NCI-H510A (cell line): ENCODE measurements at places on chromosomes 11 and 22.

DNA sequence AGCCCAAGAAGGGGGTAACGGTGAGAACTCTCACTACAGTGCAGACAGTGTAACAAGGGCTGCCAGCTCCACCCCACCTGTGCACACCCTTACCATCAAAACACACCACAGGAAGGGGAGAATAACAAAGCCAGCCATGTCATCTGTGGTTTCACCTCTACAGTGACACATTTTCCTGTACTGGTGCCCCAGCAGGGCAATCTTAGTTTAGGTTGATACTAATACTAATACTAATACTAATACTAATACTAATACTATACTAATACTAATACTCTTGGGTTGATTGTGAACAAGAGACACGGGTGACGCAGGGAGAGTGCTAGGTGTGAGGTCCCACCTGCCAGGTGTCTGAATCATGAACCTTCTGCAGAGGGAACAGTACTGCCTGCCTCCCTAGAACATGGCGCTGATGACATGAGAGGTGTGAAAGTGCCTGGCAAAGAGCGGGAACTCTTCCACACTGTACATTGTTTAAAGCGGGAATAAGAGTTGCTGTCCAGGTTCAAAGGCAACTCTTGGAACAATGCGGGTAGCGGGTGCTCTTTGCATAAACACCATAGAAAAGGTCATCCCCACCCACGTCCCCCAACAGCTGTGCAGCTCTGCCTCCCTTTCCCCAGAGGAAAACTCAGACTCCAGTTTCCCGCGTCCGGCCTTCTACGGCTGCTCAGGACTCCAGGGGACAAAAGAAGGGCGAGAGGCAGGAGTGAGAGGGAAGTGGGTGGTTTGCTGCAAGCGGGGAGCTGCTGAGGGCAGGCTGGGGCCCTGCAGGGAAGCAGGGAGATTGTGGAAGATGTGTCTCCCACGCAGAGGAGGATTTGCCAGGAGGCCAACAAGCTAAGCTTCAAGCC is 25.0 kb upstream of the TMPRSS4 start:
- no peak for DNase-seq

- no peak for DNase-seq
These were observed 38.3 kb downstream of the RAB30 start for GRCh38 chr11:83033371-83033770.

DNA sequence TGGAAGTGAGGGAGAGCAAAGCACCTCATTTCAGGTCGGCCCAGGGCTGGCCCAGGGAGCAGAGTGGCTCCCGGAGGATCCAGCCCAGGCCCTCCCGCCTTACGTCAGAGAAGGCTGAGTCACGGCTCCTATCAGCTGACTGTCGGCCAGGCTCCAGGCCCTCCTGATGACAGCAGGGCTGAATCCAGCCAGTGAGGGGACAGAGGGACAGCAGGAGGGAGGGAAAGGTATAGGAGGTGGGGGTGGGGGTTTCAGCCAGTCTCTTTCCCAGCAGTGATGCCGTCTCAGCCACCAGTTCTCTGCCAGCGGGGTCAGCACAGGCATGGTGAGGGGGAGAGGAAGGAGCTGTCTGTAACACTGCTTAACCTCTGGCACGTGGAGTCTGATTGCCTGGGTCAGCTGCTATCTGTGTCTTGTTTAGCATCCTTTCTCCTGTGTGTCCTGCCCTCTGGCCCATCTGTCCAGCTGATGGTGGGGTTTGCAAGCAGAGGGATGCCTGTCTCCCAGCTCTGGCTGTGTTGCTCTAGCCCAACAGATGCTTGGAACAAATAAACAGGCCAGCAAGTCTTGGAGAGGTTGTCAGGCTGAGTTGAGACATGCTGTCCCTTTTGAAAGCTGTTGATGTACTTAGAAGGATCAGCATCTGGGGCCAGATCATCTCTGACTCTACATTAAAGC is 74.0 kb downstream of the ADAMTS15 start:
- DNase-seq = no peak

DNA sequence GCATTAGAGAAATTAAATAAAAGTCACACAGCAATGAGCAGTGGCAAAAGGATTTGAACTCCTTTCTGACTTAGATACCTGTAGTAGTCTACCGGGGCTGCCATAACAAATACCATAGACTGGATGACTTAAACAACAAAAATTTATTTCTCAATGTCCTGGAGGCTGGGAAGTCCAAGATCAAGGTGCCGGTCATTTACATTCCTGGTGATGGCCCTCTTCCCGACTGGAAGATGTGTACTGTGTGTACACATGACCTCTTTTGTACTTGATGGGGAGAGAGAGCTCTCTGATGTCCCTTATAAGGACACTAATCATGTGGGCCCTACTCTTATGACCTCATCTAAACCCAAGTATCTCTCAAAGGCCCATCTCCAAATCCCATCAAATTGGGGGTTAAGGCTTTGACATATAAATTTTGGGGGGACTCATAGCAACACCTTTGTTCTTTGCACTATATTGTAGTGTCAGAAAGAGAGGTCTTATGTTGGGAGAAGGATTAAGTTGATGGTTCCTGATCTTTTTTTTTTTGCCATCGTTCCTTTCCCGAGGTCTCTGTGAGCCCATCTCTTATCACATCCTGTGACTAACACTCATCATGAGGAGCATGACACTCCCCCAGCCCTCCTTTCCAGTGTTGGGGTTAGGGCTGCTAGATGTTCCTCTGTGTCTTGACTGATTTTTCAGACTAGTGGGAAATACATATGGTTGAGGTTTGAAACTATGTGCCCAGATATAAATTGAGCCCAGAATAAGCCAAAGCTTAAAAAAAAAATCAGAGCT is 104.3 kb downstream of the TRAF6 start:
- DNase-seq = no peak

GRCh38 chr11:2681408-2682145 is 18.2 kb downstream of the KCNQ1OT1 start:
- no peak for DNase-seq

- no peak for DNase-seq
These were observed 20.0 kb downstream of the CYP2R1 start for GRCh38 chr11:14872032-14872431.

- no peak for DNase-seq
These were observed 107.7 kb downstream of the CADM1 start for GRCh38 chr11:115396533-115396932.

GRCh38 chr11:35932681-35933319 is 11.1 kb upstream of the LDLRAD3 start:
- DNase-seq = no peak

- DNase-seq = no peak
These were observed 104.5 kb downstream of the KIRREL3 start for GRCh38 chr11:126896025-126896424.

GRCh38 chr11:1082346-1082727 is 7.7 kb downstream of the MUC2 start:
- DNase-seq = no peak
